ENCODE measurements at places on chromosomes 13 and 19.
A peak's percentile ranks its signal among the peaks of the same experiment; 100 is the strongest.

GRCh38 chr19:23972161-23972560 lies 57.5 kb downstream of the ZNF726 start:
- no peak for DNase-seq

DNA sequence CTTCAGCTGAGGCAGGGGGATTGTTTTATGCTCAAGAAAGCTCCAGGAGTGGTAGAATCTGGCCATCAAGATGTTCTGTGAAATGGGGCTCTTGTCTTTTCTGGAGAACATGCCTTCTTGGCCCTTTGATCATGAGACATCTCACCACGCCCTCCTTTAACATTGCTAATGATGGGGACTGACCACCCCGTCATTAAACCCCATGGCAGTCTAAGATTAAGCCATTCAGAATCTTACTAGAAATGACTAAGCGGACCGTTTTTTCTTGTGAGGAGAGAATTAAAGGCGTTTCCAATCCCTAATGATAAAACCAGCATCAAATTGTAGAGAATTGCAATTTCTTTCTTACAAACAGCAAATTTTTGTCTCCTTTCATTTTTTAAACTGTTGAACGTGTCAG lies 89.4 kb downstream of the COL4A2 start:
- no peak for DNase-seq

- DNase-seq, result no peak
These were observed 93.2 kb upstream of the SERP2 start for GRCh38 chr13:44280456-44280855.

GRCh38 chr19:48397263-48398101 lies 4.0 kb downstream of the GRIN2D start:
- no peak for DNase-seq

DNA sequence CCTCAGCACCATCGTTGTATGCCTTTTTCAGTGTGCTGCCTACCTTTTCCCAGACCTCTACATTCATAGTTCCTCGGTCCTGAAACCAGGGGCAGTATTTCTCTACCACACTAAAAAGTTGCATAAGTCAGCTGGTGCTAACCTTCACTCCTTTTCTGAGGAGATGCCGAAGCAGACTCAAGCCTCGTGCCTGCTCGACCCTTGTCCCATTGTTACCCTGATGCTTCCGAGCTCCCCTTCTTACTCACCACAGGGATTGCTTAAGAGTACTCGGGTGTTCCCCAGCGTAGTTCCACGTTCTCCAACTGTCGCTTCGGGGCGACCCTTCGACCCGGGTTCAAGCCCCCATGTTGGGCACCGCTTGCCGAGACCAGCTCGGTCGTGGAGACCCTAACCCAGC lies 19.0 kb upstream of the IL17D start:
- no peak for DNase-seq

DNA sequence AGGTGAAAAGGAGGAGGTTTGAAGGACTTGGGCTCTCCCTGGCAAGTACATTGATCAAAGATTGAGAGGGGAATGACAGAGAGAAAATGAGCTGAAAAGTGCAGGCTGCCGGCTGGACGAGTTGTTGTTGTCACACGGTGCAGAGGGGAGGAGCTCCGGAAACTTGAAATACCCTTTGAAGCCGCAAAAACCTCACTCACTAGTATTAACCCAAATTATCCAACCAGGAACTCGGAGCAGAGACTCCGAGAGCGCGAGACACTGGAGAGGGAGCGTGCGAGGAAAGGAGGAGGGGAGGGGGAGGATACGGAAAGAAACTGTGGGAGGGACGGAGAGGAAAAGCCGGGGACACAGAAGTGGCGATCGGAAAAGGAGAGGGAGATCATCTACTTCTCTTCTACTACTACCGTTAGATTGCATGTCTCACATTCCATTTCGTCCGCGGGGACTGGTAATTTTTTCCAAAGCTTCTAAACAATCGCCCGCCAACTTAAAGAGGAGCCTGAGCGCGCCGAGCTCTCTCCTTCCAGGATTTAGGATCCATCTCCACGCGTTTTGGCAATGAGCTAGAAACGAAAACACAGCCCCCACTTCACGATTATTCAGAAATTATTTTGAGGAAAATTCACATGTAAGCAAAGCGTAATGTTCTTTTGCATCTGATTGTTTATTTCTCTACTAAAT lies at the start of gene DACH1:
Gene DACH1, minus strand, starts transcription at position 74 of the 684 bp plus-strand sequence.
- DNase-seq, result peak; percentile 96

GRCh38 chr13:80881495-80881894 lies 540.6 kb upstream of the SPRY2 start:
- DNase-seq, result no peak

DNA sequence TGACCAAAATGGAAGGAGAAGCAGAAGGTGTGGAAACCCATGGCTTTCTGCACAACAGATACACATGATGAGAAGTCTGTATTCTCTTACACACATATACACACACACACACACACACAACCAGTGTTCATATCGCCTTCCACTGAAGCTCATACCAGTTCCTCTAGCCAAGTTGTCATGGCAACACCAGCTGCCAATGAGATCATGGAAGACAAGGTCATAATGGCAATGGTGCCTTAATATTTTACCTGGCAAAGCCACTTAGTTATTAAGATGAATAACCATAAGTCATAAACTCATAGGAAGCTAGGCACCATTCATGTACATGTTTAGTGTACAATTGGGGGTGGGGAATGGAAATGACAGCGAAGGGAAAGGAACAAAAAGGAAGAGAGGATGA lies 2.6 kb upstream of the DHRS12 start:
- DNase-seq, result no peak

DNA sequence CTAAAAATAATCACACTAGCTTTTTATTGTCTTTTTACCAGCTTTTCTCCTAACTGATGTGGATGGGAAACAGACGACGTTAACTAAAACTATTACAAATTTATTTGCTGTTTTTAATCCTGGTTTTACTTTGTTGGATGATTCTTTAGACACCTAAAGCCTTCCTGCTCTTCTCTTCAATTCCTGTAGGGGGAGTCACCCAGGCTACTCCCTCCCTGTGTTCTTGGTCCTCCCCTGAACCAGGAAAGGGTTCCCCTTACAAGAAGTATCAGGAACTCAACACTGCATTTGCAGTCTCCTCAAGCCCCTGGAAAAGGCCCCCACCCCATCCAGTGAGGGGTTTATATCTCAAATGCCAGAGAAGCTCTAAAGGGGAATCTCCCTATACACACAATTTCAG lies 206.1 kb downstream of the SUCLA2 start:
- DNase-seq, result no peak

DNA sequence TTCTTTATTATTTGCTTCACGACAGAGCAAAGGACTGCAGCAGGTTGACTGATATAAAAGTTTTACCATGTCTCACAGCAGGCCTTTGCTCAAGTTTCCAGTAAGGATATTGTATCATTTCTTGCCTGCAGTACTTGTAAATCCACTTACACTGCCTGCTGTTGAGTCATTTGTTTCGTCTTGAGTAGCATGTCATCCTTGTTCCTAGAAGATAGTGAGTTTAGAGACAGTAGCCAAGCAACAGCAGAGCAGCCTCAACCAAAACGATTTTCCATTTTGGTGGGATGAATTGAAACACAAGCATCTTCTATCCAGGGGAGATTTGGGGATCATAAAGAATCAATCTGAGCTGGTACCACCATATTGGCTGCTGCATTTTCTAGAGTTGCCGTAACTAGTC lies 24.0 kb upstream of the ALOX5AP start:
- no peak for DNase-seq

- no peak for DNase-seq
These were observed 84.3 kb downstream of the RNASEH2B start for GRCh38 chr13:50993934-50994333.

DNA sequence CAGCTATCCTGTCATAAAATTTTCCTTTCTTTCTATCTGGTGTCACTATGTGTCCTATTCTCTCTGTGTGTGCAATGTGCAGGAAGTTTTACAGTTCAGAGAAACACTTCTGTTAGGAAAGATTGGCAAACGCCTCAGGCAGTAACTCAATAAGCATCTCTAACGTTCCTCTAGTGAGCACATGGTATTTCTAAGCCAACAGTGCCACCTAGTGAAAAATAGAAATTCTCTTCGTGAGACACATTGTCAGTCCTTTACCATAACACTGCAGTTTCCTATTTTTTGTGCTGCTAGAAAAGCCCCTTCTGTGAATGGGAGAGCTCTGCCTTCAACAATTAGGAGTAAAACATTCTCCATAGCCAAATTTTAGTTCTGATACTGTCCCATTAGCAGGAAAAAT lies 50.7 kb downstream of the ZNF723 start:
- no peak for DNase-seq

GRCh38 chr19:41219924-41220567 lies 1.0 kb downstream of the AXL start:
- DNase-seq, result peak; percentile 83

GRCh38 chr19:17246681-17247425 lies 1.1 kb upstream of the NR2F6 start:
- DNase-seq, result no peak

- no peak for DNase-seq
These were observed 154.2 kb upstream of the KLF12 start for GRCh38 chr13:74288361-74288911.

- DNase-seq, result no peak
These were observed 16.2 kb downstream of the EVI5L start for GRCh38 chr19:7846155-7846646.

DNA sequence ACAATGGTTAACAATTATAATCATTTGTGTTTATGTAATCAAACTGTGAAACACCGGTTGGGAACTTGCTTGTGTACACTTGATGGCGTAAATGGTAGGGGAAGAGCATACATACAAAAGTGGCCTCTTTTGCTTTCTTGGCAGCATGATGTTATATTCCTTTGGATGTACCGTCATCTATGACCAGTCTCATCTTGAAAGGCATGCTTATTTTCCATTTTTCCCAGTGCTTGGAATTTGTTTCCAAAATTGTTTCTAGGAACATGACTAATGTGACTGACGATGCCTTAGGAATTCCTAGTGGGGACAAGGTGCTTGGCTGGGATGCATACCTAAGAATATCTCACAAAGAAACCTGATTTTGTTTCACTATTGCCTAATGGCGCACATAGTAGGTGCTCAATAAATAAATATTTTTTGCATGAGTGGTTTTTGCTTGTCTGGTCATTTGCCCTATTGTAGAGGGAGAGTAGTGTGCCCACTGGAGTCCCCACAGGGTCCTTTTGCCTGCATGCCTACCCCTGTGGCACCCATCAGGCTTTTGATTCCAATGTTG lies 45.5 kb downstream of the SAE1 start:
- no peak for DNase-seq

- DNase-seq, result no peak
These were observed 1.5 kb downstream of the MAST3 start for GRCh38 chr19:18098891-18099622.

DNA sequence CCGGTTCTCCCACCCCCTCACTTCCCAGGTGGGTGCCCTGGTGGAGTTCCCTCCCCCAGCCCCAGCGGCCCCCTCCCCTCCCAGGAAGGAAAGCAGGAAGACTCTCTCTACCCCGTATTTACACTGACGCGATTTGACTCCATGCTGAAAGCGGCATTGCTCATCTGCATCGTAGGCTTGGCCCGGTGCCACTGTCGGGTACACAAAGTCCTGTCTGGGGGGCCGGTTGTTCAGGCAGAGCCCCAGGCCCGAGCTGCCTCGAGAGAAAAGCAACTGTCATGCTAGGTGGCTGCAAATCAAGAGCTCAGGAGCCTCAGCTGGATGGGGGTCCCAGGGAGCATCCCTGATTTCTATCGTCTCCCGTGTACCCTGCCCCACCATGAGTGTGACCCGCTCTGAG lies 14.9 kb downstream of the ADAMTS10 start:
- no peak for DNase-seq

- no peak for DNase-seq
These were observed 48.1 kb downstream of the TNFRSF19 start for GRCh38 chr13:23618341-23618740.

- no peak for DNase-seq
These were observed 62.2 kb downstream of the CYSLTR2 start for GRCh38 chr13:48715977-48716376.

Measured in CMK (cell line).